ENCODE measurements at places on chromosomes 4 and X.

DNA sequence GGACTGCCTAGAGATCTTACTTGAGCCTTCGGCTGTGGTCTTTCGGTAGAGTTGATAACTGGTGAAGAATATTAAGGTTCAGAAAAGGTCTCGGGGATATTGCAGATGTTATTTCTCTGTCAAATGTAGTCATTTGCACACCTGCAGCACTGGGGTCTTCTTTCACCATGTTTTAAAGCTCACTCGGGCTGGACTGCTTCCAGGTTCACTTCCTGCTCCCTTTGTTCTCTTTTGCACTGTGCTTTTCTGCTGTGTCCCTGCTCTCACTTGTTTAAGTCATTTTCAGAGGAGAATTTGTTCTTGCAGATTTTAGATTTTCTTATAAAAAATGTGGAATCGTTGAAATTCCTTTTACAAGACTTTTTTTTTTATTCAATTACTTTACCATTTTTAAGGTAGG is 68.5 kb downstream of the BMPR1B start:
- no peak for DNase-seq

- no peak for DNase-seq
Measured at GRCh38 chr4:185748901-185749390, 63.0 kb downstream of the SORBS2 start.

GRCh38 chrX:148049441-148049840 is 68.3 kb downstream of the FMR1NB start:
- no peak for DNase-seq

DNA sequence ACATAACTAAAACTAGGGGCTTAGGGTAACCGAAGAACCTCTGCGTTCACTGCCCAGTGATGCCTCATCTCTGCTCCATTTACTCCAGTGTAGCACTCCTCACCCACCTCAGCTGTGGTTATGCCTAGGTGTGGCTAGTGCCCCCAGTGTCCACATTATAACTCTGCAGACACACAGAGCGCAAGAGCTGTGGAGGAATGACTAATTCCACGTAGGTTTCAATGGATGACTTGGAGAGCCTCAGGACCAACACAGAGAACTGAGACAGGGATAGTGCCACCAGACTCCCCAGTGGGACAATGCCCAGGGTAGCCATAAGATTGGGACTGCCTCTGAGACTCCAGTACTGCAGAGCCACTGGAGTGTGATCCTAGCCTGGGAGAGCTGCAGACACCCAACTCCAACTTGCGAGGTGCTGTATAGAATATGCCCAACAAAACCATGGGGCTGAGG is 542.4 kb upstream of the DIPK2B start:
- DNase-seq = no peak

DNA sequence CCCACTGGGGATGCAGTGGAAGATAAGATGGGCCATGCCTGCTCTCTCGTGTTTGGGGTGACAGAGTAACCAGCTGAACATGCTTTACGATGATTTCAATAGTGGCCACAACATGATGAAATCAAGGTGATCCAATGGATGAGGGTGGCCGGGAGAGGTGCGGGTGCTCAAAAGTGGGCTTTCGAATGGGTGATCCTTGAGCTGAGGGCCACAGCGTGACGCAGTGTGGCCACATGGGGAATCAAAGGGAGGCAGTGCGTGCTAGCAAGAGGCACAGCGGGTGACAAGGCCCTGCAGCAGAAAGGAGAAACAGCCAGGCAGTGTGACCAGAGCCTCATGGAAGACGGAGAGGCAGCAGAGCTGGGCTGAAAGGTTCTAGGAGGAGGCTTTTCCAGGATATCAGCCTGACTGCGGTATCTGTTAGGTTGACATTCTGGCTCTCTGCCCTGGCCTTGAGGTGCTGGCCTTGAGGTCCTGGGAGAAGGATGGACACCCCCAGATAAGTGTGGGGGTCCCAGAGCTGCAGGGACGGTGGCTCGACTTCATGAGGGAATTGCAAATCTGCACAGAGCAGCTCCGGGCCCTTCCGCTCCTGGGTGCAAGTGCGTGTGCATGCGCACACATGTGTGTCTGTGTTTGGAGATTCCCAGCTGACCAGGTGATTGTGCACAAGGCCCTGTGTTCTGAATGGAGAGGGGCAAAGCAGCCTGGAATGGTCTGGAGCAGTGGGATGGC is 38.0 kb upstream of the GPR78 start:
- no peak for DNase-seq

GRCh38 chr4:1060121-1060520 is 48.7 kb downstream of the FGFRL1 start:
- no peak for DNase-seq

DNA sequence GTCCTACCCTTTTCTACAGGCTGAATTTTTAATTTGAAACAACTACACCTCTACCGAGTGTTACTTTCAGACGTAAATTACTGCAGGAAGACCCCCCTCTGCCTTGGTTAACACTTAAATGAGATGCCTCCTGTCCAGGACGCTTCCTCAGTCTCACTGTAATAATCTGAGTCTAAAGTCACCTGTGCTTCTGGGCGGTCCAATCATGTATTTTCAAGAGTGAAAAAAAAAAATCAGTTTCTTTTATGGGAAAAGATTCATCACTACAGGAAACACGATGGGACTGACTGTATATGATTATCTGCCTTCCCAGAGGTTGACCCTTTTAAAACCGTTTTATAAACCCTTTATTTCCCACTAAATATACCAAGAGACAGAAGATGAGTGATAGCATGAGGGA is 776 bp downstream of the RBM47 start:
- DNase-seq = no peak

DNA sequence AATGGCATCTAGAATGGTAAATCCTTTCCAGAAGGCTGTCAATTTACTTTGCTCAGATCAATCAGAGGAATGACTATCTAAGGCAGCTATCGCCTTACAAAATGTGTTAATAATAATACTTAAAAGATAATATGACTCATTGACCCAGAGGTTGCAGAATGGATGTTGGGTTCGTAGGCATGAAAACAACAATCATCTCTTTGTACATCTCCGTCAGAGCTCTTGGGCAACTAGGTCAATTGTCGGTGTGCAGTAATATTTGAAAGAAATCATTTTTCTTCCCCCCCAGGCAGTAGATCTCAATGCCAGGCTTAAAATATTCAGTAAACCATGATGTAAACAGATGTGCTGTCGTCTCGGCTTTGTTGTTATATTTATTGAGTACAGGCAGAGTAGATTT is 165.1 kb downstream of the CAMK2D start:
- DNase-seq = no peak

GRCh38 chr4:46818604-46819003 is 90.4 kb downstream of the COX7B2 start:
- no peak for DNase-seq

DNA sequence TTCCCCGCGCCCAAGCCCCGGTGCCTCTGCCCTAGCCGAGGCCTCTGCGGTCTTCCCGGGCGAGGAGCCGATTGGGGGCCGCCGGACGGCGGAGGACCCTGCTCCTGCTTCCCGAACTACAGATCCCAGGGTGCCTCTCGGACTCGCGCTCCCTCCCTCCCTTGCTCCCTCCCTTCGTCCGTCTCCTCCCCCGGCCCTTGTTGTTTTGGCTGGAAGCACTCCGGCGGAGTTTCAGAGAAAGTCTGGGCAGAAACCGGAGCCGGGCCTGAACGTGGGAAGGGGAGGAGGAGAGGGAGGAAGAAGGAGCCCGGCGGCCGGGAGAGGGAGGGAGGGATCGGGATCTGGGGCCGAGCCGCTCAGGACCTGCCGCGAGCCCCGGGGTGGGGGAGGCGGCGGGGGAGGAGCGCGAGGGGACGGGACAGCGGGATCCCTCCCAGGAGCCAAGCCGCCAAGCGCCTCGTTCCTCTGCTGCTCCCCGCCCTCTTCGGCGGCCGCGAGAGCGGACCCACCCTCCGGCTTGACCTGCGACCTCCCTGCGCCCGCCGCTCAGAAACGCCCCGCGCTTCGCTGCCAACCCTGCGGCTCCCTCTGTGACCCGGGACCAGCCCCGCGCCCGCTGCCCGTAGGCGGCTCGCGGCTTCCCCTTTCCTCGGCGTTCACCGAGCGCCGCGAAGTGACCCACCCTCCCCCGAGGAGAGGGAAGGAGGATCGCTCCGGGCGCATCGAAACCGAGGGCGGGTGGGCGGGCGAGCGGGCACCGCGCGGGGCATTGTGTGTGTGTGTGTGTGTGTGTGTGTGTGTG is 496 bp upstream of the GAB1 start:
- no peak for DNase-seq

DNA sequence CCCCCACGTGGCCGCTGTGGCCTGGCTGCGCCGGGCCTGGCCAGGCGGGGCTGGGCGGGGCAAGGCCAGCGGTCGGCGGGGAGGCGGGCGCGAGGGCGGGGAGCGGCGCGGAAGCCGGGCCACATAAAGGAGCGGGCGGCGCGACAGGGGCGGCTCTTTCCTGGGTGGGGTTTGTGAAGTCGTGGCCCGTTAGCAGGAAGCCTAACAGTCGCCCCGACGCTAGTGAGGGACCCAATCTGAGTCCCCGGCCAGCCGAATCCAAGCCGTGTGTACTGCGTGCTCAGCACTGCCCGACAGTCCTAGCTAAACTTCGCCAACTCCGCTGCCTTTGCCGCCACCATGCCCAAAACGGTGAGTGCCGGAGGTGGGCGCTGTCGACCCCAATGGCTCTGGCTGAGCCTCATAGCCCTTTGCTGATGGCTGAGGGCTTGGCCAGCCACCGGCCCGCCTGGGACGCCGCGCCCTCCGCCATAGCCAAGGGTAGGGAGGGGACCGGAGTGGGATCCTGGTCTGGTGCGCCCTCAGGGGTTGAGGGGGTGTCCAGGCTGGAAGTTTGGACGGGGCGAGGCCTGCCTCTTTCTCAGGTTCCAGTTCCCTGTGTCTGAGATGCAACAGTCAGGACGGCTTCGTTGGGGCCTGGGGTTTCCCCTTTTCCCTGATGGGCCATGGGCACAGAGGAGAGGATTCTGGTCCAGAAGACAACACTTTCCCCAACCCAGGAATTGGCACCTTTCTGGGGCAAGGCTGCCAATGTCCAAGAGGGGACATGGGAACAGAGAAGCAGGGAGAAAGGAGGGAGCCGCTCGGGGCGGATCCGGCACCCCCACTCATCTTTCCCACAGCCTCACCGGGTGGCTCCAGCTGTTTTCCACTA is at the start of gene MSN:
Gene MSN (plus strand): TSS at position 152 of the 874 bp plus-strand sequence. CDS start 188 bp downstream, at position 340.
- peak; percentile 13 for DNase-seq

DNA sequence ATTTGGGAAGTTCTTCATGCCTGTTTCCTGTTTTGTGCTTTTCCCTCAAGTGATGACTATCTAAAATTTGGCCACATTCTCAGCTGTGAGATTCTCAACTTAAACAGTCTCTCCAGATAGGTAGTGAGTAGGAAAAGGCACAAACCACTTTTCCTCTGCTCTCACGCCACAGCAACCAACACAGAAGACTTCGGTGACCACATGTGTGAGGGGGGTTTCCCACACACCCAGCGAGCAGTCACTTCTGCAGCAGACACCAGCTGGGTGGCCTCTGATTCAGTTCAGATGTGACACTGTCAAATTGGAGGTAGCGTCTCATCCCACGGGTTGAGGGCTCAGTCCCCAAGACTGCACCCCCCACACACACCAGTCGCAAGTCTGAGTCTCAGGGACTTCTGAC is 25.1 kb upstream of the CLDN34 start:
- DNase-seq = no peak

GRCh38 chr4:1910643-1911042 is 39.5 kb downstream of the NSD2 start:
- DNase-seq = no peak

All from NCI-H2081 treated with DMSO at 0.1 percent for 48 hours (cell line).